ENCODE measurements at places on chromosomes 12 and 14.

DNA sequence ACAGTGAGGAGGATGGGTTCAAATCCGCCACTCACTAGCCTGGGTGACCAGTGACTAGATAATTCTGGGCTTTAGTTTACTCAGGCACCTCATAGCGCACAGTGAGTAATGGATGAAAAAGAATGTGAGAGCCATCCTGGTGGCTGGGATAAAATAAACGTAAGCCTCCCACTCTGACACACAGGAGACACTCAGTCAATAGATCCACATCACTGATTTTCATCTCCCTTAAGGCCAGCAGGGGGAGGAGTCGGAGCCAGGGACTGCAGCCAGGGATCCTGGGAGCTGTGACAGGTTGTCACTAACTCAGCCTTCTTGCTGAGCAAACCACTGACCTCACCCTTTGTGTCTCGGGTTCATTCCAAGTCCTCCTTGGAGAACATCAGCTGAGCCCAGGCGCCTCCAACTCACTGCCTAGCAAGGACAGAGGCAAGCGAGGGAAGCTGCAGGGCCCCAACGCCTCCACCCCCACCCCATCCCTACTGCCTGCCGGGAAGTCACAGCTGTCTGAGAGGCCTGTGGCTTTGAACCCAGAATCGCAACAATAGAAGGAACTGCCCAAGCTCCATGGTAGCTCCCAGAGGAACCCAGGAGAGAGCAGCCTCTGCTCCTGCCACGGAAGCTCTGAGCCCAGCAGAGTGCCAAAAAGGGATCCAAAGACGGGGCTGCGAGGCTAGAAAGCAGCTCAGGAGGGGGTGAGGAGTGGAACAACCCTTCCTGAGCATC lies 30.7 kb downstream of the PXN start:
- DNase-seq = peak; percentile 60

DNA sequence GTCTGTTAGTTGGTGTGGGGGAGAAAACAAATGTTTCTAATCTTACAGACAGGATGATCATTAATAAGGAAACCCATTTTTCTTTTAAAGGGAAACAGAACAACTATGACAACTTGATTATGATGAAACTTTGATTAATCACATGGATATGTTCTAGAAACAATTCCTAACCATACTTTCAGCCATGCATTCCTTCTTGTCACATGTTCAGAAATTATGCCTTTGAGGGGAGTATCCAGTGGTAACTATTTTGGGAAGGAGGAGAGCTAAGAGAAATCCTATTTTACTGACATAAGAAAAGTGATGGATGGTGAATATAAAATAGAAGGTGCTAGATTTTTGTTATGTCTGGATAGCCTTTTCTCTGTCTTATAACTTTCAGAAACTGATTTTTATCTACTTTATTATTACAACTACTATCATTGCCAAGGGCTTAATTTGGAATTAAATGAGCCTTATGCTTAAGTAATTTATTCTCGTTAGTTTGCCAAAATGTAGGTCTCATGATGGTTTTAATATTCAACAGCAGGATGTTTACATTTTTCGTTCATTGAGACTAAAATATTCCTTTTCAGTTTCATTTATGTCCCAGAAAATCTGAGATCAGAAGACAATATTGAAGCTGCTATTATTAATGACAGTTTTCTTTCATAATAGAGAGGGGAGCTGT lies 200.1 kb downstream of the TMTC2 start:
- DNase-seq = no peak

DNA sequence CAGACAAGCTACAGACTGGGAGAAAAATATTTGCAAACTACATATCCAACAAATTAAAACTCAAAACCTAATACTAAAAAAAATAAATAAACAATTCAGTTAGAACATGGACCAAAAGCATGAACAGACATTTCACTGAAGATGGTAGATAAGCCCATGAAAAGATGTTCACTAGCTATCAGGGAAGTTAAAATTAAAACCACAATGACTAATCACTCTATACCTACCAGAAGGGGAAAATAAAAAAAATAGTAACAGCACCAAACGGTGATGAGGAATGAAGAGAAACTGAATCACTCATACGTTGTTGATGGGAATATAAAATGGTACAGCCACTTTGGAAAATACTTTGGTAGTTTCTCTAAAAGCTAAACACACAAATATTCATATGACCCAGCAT lies 31.1 kb upstream of the DHRS7 start:
- no peak for DNase-seq

GRCh38 chr14:88384718-88385117 lies 739 bp upstream of the SPATA7 start:
- no peak for DNase-seq

DNA sequence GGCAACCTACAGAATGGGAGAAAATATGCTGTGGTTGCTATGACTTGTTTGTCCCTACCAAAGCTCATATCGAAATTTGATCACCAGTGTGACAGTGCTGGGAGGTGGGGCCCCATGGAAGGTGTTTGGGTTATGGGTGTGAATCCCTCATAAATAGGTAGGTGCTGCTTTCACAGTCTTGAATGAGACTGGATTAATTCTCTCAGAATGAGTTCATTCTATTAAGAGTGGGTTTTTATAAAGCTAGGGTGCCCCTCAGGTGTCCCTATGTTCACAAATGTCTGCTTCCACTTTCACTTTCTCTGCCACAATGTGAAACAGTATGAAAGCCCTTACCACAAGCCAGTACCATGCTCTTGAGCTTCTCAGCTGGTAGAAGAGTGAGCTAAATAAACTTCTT lies 133.5 kb downstream of the CPNE8 start:
- no peak for DNase-seq

- DNase-seq = no peak
Observed at GRCh38 chr12:123723765-123724164, 11.6 kb downstream of the ATP6V0A2 start.

DNA sequence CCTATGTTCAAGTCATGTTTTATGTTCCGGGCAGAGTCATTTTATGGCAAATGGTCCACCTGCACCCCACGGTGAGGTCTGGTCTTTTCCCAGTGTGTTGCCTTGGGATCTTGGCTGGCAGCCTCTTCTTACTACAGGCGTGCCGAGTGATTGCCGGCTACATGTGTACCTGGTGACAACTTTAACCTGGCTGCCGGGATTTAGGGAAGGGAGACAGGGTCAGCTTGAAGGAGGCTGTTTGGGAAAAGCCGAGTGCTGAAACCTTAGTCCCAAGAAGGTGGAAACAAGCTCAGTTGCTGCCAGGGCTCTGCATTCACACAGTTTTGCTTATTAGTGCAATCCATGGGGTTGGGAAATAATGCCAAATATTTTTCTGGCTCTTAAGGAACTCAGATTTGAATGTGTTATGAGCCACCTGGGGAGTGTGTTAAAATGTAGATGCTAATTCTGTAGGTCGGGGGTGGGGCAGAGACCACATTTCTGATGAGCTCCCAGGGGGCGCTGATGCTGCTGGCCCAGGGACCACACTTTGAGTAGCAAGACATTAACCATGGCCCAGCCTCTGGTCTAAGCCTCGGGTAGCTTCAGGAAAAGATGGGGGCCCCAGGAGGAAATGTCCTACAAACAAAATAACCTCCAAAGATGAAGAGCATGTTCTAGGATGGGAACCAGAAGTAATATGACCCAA lies 179.6 kb downstream of the TBX5 start:
- no peak for DNase-seq

DNA sequence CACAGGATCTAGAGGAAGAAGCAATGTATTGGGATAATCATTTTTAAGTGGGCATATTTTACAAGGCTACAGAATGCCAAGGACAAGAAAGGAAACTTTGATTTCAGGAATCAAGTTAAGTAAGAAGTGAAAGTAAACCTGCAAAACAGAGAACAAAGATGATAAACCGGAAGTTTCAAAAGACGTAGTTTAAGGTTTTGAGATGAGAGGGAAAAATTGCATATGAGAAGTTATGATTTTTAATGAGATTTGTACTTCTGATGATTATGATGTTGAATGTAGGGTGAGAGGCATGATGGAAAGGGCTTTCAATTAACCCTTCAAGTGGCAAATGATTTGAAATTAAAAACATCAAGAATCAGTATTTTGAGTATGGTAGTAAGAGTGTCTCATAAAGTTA lies 134.9 kb downstream of the CAPZA3 start:
- no peak for DNase-seq
